ENCODE measurements at places on chromosomes 4 and X. TPM values are rescaled to one million over a fixed set of nuclear protein-coding genes. Genes with fewer than 3 reads are reported as not detected.

Gene USP27X
- total RNA-seq = 17.2 TPM

GRCh38 chr4:183443655-183444213 is 702 bp upstream of the CDKN2AIP start:
- no peak for DNase-seq

Gene EDA2R
- total RNA-seq = 14.6 TPM

GRCh38 chr4:142845293-142846107 is 601 bp downstream of the INPP4B start:
- peak; percentile 47 for DNase-seq

Gene UNC5C
- 77.9 TPM for total RNA-seq

Gene SSX4
- total RNA-seq = not detected

GRCh38 chrX:140180585-140180984 is 215.3 kb upstream of the CXorf66 start:
- DNase-seq = no peak

Gene JCHAIN
- 0.16 TPM for total RNA-seq

DNA sequence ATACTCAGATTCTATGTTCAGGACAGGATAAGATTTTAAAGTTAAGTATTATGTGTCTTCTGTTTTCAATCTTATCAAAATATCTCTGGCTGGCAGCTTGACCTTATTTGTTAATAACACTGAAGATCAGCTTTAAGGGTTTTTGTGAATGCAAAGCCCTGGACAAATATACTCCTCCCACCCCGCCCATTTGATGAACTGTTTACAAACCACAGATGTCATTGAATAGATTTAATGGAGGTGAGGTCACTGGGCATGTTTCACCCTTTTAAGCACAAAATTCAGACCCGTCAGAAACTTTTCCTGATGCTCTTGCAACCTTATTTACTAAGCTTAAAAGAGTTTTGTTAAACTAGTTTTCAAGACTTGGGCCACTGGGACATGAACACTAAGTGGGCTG is 10.1 kb upstream of the CXCL8 start:
- no peak for DNase-seq

DNA sequence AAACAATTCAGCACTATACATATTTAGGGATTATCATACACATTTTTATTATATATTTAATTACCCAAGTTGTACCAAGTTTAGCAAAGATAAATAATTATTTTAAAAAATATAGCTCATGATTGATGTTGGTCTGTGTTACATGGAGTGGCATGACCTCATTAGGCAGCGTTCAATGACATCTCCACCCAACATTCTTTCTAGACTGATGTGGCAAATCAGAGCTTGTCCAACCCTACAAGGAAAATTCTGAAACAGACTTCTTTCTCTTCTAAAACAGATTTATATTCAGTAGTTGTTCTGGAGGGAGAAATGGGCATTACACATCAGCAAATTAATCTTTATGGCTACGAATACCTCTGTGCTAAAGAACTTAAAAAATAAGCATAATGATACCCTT is 189.7 kb downstream of the PDGFC start:
- no peak for DNase-seq

DNA sequence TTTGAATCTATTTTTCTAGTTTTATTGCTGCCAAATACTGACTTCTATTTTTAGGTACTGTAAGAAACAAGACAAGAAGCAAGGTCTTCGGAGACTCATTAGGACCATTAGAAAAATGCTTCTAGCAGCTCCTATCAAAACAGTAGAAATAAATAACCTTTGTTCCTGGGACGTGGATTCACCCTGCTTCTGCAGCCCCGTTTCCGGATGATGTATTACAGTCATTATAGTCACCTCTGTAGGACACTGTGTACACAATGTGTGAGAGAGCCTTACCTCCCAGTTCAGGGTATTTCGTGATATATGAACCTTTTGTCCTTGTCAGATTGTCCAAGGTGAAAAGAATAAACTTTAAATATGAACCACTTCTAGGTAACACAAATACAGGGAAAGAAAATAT is 484.0 kb upstream of the TECRL start:
- no peak for DNase-seq

Measured in mesothelial cell of epicardium (in vitro differentiated cells).